ENCODE measurements at places on chromosomes 12 and 14.

GRCh38 chr14:68473794-68474193 is 319.1 kb downstream of the ZFP36L1 start:
- no peak for DNase-seq

GRCh38 chr14:105030836-105031396 is 10.0 kb upstream of the CDCA4 start:
- no peak for DNase-seq

DNA sequence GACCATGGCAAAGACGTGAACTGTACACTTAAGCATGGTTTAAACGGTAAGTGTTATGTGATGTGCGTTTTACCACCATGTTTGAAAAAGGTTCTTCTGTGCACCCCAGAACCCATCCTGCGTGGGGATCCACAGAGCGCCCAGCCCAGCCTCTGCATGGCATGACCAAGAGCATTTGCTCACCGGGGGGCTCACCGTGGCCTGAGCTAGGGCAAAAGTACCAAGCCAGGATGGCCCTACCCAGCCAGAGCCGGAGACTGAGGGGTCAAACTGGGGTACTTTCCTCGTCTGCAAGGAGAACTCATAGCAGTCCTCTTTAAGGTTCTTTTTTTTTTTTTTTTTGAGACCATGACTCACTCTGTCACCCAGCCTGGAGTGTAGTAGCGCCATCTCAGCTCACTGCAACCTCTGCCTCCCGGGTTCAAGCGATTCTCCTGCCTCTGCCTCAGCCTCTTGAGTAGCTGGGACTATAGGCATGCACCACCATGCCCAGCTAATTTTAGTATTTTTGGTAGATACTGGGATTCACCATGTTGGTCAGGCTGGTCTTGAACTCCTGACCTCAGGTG is 16.4 kb upstream of the ANKRD9 start:
- DNase-seq: no peak

DNA sequence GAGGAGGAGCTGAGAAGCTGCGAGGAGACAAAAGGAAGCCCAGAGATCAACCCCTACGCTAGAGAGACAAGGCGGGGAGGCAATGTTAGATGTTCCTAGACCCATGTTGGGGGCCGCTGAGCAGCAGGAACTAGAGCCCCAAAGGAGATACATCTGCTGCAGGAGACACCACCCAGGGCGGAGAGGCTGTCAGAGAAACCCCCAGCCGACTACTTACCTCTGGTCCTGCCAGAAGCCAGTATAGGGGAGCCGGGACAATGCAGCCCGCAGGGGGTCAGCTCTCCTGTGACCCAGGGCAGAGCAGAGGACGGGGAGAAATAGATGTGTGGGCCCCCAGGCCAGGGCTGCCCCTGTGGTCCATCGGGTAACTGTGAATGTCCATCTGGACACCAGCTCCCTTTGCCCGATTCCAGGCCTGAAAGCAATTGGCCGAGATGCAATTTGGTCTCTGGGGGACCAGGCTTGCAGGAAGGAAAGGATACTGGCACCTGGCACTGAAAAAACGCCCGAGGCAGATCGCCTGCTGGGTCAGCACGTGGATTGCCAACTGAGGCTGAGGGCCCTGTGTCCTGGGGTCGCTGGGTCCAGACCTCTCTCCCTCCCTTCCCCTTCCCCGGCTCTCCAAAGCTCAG is 34.9 kb downstream of the SYNE3 start:
- DNase-seq: no peak

DNA sequence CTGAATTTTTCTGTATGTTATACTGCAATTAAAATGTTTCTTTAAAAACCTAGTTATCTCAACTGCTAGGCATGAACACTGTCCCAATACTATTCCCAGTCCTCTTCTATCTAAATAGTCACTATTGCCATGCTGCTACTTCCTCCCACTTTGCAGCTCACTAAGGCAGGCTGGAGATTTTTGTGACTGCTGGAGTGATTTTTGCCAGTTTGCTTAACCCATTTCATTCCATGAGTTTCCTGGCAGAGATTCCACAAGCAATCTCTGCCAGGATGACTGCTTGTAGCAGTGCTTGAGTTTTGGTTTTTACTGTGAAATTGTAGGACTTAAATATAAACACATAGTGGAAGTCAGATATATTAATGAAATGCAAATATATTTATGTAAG is 80.8 kb downstream of the BHLHE41 start:
- DNase-seq: no peak

GRCh38 chr12:28427046-28427445 is 236.8 kb downstream of the CCDC91 start:
- DNase-seq: no peak

DNA sequence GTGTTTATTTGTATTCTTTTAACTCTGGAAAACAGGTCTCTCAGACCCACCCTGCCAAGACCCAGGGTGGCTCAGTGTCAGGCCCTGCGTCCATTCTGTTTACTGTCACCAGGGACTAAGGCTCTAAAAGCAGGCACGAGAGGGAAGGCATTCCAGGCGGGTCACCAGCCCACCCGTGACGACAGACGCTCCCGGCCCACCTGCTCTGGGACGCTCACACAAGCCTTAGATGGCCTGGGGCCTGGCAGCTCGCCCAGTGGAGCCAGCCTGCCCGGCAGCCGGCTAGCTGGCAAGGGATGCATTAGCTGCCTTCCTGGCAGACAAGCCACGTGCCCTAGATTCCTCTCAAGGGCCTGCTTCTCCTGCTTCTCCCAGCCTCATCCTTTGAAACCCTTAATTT is 9.2 kb upstream of the NUAK1 start:
- peak; percentile 86 for DNase-seq

GRCh38 chr12:26748741-26749431 is 84.1 kb downstream of the ITPR2 start:
- no peak for DNase-seq

- peak; percentile 72 for DNase-seq
Observed at GRCh38 chr12:6335451-6336078, 6.3 kb downstream of the TNFRSF1A start.

GRCh38 chr12:21751517-21751916 is 23.0 kb downstream of the KCNJ8 start:
- DNase-seq: no peak

- DNase-seq: no peak
Observed at GRCh38 chr14:91890291-91890749, 23.0 kb upstream of the TC2N start.

DNA sequence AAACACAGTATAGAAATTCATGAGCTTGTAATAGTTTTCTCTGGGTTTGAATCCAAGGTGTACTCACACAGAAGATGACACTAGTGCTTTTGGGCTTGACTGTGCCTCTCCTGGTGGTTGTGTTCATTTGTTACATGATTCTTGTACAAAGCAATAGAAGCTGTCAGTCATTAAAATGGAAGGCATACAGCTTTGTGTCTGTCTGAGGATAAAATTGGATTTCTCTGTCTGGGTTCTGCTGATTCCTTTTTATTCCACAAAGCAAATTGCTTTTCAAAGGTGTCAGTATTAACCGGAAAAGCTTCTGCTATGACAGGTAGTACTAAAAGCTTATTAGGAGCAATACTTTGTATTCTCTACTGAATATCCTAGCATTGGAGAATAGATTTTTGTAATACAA is 361.2 kb downstream of the SLC6A15 start:
- no peak for DNase-seq

GRCh38 chr14:47919997-47920396 is 244.6 kb upstream of the MDGA2 start:
- DNase-seq: no peak

DNA sequence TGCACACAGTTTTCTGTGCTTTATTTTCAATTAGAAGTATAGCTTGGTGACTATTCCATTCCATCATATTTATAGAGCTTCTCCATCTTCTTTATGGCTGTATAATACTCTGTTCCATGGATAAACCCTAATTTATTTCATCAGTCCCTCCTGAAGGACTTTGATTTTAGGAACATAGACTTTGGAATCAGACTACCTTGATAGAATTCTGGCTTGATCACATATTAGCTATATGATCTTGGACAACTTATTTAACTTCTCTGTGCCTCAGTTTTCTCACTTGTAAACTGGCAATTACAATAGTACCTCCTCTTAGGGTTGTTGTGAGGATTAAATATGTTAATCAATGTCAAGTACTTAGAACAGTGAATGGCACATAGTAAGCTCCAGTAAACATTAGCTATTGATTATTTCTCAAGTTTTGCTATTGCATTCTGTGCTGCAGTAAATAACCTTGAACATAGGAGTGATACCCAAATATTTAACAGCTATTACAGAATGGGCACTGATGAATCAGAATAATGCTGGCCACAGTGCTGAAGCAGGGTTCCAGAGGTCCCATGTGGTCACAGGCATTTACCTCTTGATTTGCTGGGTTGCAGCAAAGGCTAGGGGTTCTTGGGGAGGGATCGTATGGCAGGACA is 12.2 kb upstream of the NR1H4 start:
- DNase-seq: no peak

DNA sequence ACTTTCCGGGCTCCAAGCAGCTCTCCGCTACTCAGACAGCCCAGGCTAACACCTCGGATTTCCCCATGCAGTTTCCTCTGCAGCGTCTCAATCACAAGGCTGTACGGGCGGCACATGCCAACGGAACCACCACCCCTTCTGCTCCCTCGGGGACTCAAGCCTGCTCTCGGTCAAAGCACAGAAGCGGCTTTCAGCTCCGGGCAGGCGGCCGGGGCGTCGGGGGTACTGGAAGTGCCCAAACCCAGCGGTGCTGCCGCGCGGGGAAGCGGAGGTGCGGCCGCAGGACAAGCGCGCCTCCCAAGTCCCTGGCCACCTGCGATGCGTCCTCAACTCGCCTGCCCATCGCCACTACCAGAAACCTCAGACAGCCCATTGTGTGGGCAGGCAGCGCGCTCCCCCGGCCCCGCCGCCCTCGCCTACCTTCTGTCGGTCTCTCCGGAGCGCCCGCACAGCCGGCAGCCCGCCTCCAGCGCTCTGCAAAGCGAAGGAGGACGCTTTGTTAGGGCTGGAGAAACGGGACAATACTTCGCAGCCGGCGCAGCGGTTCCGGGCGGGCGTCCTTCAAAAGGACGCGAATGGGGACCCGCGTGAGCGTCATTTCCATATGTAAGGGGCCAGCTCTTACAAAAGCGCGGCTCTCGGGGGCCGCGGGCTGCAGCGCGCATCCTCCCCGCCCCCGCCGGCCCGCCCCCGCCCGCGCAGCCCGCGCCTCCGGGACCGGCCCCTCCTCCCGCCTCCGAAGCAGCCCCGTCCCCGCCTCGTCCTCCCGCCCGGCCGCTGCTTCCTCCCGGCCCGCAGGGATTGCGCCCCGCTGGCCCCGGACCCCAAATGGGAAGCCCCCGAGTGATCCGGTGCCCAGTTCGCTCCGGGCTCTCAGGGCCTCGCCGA is 674 bp downstream of the NIN start:
- peak; percentile 54 for DNase-seq

- no peak for DNase-seq
Observed at GRCh38 chr12:76701690-76702089, 62.2 kb upstream of the ZDHHC17 start.

DNA sequence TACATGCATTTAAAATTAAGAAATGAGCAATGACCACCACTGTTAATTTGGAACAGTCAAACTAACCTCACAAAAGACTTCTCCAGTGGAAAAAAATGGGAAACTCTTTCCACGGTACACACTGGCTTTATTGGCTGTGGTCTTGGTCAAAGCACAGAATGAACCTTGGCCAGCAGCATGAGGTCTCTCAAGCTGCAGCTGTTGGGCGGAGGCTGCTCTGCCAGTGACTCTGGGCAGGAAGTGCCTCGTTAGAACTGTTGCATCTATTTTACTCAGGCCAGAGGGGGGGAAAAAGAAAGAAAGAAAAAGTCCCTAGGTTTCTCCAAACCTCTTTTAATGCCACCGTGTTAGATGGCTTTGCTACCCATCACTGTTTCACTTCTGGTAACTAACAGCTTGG is 279.8 kb upstream of the DIO2 start:
- DNase-seq: peak; percentile 68

DNA sequence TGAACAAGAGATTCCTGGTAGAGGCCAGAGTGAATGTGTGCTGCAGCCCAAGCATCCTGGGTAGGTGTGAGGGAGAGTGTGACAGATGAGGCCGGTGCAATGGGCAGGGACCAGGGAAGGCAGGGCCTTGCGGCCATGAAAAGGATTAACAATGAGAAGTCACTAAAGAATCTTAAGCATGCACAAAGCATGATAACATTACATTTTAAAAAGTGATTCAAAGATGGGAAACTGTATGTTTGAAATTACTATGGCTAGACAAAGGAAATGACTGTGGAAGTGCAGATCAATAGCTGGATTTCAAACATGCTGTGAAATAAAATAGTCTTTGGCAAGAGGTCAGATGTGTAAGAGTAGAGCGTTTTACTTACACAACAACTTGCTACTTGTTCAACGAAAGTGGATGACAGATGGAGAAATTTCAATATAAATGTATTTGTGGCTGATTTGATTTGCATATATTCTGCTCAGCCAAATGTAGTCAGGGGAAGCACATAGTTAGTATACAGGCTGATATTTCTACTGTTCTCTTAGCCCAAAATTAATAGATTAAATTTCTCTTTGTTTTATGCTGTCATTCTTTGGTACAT is 175.5 kb downstream of the CCDC59 start:
- no peak for DNase-seq

DNA sequence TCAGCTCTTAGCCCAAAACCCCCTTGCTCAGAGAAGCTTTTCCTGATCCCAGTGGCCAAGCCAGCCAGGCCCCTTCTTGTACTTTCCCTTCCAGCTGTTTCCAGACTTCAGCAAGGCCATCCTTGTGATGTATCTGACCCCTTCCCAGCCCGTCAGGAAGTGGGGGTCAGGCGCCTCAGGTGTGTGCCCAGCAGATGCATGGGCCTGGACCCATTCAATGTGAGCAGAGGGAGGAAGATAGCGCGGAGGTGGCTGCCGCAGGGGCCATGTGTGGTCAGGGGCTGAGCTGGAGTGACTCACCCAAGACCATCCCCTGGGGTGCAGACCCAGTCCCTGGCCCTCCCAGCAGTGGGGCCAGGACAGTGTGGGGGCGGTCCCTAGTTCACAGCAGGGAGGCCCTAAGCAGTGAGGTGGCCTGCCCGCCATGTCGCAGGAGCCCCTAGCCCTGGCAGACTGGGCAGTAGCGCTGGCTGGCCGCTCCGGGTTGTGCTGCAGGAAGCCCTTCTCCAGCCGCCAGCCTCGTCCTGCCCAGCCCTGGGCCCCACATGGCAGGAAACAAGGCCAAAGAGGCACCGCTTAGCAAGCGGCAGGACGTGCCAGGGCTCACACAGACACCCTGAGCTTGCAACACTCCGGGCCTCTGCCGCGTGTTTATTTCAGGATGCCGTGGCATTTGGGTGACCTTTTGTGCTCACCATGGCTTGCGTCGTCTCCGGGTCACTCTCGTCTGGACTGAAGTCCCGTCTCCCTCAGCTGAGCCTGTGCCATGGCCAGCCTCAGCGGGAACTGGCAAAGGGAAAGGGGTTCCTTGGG is 12.0 kb downstream of the ADSS1 start:
- peak; percentile 90 for DNase-seq

DNA sequence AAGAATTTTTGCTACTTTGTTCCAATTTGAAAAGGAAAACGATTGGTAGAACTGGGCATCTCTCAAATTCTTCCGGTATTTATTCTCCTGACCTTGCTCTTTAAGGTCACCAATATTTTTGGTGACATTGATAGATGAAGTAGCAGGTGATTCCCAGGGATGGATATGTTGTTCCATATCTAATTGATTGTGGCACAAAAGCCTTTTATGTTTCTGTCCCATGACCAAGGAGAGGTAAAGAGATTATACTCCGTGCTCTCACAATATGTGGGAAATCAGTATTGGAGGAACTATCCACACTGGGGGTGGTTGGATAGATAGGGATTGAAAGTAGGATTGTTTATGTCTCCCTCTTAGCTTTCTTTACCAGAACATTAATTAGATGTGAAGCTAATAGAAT is 61.7 kb upstream of the LRIG3 start:
- DNase-seq: no peak
